Activated CD8-positive, alpha-beta memory T cell treated with anti-CD3 and anti-CD28 coated beads, Interleukin-2, amount 50 U/mL, for 48 hours (primary cell): ENCODE measurements at places on chromosomes 4 and X.

DNA sequence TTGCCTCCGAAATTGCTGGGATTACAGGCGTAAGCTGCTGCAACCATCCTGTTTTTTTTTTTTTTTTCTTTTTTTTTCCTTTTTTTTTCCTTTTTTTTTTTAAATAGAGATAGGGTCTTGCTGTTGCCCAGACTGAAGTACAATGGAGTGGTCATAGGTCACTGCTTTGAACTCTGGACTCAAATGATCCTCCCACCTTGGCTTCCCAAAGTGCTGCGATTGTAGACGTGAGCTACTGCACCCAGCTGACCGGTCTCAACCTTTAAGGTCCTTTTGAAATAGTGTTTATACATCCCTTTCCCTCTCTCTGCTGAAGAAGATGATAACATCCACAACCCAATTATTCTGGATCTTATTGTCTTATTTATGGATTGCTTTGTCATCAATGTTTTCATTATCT is 548.7 kb downstream of the GBA3 start:
- no peak for DNase-seq

DNA sequence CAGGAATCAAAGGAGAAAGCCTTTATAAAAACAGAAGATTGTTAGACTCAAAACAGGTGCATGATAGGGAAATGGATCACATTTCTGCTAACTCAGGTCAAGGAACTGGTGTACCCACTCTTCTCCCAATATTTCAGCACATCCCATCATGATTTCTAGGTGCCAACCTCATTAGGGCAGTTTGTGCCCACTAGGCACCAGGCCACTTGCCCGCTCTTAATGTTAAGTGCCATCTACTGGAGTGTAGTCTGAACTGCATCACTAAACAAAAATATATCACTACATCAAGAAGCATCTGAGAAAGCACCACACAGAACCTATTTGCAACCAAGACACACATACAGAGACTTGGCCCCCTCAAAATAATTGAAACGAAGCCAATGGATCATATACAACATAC is 140.4 kb upstream of the GRID2 start:
- DNase-seq, result no peak

DNA sequence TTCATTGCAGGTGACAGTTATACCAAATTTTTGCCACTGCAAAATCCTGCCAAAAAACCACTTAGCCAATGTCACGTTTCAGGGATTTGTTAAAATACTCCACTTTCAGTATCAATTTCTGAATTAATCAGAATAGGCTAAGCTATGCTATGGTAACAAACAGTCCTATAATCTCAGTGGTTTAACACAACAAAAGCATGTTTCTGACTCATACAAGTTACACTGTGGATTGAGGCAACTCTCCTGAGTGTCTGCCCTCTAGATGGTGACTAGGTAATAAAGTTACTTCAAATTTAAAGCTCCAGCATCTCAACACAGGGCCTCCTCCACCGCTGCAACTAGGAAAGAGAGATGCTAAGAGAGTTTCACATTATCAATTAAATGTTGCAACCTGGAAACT is 23.0 kb upstream of the RADX start:
- no peak for DNase-seq

DNA sequence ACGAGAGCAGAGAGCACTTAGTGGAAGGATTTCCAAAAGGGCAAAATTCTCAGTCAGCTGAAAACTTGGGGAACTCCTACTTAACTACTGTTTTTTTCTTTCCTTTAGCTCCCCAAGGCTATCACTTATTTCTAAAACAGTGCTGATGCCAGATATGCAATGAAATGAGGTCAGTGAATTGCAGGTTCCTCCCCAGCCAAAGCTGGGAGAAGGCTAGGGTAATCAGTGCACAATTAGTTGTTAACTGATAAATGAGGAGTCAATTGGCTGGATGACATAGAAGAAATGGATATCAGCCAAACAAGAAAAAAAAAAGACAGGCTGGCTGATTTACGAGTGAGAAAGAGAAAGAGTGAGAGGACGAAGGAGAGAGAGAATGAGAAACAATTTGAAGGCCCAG is 195.6 kb downstream of the GPC3 start:
- DNase-seq, result no peak

GRCh38 chrX:77899081-77899828 is at the start of gene COX7B:
Gene COX7B, plus strand, starts transcription at chrX:77899468. Its CDS starts 86 bp downstream, at chrX:77899554.
- peak; percentile 59 for DNase-seq

GRCh38 chr4:67935888-67936287 is 27.4 kb downstream of the TMPRSS11A start:
- DNase-seq, result no peak

GRCh38 chrX:149871940-149872339 is 9.0 kb upstream of the MAGEA8 start:
- peak; percentile 76 for DNase-seq

GRCh38 chr4:128454881-128455280 is 167.3 kb upstream of the PGRMC2 start:
- no peak for DNase-seq

GRCh38 chrX:21586001-21586400 is 72.1 kb downstream of the KLHL34 start:
- no peak for DNase-seq

DNA sequence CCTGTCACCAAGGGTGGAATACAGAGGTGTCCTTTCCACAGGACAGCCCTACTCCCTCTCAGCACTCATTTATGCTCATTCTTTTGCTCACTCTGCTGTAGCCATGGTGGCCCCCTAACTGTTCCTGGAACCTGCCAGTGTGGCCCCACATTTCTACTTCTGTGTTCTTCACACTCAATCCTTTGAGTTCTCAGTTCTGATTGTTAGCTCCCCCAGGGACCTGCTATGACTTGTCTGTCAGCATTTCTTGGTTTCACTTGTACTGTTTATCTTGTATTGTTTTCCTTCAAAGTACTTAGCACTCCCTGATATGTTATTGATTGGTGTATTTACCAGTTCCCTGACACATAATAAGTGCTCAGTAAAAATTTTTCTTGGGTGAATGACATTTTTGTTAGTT is 14.9 kb downstream of the VBP1 start:
- DNase-seq, result no peak

DNA sequence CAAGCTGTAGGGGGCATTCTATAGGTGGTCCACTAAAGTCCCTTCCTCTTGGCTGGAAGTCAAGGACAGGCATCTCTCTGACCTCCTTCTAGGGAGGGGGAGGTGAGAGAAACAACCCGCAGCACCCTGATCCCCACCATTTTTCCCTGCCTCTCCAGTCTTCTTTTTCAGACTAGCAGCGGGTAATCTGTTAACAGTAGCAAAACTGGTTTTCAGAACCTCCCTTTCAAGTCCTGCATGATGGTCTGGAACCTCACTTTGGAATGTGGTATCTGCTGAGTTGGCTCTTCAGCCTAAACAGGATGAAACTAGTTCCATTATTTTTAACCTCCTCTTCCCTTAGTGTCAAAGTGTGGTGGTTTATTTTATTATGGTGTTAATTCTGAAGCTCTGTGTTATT is 196.0 kb downstream of the NWD2 start:
- DNase-seq, result no peak

DNA sequence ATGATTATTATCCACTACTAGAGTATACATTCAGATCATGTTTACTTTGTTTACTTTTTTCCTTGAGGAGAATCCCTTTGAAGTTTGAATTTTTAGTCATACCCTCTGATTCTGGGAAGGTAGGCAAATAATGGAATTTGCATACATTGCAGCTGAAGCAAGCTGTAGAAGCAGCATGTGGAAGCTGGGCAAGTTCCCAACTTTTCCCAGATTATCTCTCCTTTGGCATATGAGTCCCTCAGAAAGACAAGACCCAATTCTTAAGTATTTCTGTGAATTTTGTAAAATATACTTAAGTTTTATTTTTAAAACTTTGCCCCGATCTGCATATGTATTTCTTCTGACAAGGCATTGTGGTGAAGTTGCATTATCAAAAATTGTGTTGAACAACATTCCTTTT is 94.9 kb downstream of the CNKSR2 start:
- DNase-seq, result no peak

GRCh38 chrX:95484781-95485180 is 1199.9 kb upstream of the DIAPH2 start:
- no peak for DNase-seq

DNA sequence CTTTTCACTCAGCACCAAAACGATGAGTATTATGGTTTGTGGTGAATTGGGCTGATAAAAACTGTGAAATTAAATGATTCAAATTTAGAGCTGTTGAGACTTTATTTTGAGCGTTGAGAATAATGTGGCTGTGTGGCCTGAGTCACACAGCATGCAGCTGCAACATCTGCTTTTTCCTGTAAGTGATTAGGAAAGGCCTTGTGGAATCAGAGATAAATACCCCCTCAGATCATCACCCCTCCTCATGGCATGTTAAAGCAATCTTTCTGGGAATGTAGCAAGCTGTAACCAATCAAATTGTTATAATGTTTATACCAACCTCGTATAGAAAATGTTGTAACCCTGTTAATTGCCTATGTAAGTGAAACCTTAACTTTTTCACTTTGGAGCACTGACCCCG is 90.0 kb upstream of the GRPR start:
- no peak for DNase-seq

GRCh38 chr4:180950377-180950776 is 1292.8 kb upstream of the TENM3 start:
- no peak for DNase-seq

GRCh38 chr4:141455651-141456050 is 180.7 kb upstream of the IL15 start:
- no peak for DNase-seq

DNA sequence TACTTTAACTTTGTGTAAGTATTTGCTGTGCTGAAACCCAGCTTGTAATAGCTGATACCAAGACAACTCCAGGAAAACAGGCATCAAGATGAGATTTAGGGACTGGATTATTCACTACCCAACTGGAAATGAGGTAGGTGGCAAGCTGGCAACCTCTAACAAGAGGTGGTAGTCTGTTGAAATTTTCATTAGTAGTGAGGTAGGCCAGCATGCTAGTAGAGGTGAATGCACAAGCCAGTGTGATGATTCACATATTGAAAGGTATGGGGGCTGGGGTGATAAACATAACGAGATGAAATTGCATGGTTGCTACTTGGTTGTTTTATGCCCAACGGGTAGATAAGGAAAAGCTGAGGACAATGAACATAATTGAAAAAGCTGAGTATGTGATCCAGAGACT is 8.5 kb upstream of the TMPRSS11D start:
- DNase-seq, result no peak

DNA sequence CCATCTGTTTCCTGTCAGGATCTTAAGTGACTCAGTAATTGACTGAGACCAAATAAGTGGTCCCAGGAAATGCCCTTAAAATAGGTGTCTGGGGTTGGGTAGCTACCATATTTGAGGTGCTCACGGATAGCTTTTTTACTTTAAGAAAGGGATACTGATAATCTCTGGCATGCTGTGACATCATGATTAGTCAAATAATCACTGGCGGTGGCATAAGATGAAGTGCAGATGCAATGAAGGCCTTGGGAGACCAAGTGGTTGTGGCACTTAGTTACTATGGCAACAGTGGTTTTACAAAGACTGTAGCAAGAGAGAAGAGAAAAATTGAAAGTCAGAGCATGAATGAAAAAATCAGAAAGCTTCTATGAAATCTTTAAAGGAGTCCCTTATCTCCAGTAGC is 114.5 kb upstream of the SLIT2 start:
- no peak for DNase-seq

- DNase-seq, result no peak
Measured at GRCh38 chr4:14607578-14607977, 394.7 kb upstream of the CPEB2 start.

DNA sequence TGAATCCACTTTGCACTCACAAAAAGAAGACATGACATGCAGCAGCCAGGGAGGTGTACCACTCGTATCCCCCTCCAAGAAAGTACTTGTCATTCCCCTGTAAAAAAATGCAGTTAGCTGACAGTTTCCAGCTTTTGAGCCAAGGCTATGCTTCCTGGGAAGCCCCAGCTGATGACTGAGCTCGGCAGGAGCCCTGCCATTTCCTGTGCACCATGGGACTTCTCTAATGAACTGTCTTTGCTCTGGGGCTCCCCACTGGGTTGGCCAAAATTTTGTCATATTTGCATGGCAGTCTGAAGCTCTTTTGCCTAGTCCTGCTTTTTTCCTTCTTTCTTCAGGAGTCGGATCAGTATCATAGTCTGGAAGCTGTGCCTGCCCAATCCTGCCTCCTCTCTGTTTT is 104.5 kb upstream of the MAOA start:
- DNase-seq, result no peak

- no peak for DNase-seq
Measured at GRCh38 chr4:119942806-119943205, 123.8 kb downstream of the MAD2L1 start.

GRCh38 chr4:158376106-158376840 is 145.4 kb upstream of the RXFP1 start:
- DNase-seq, result no peak

- DNase-seq, result no peak
Measured at GRCh38 chr4:108885211-108885610, 122.4 kb upstream of the ETNPPL start.

- DNase-seq, result no peak
Measured at GRCh38 chr4:52263607-52264006, 212.5 kb downstream of the SPATA18 start.

GRCh38 chr4:126627255-126627654 is 1005.5 kb upstream of the INTU start:
- DNase-seq, result no peak

GRCh38 chrX:130171446-130172126 is at the start of gene RAB33A:
Gene RAB33A, plus strand, starts transcription at chrX:130171962. Its CDS starts 101 bp downstream, at chrX:130172063.
- peak; percentile 54 for DNase-seq

GRCh38 chr4:2768921-2769336 is 12.8 kb upstream of the TNIP2 start:
- DNase-seq, result no peak

- DNase-seq, result peak; percentile 62
Measured at GRCh38 chrX:18354369-18355223, at the start of gene SCML2. Gene SCML2, minus strand, starts transcription at chrX:18354688. Its CDS starts 20,617 bp downstream, at chrX:18334071.
